NCI-H1105 (cell line): ENCODE measurements at places on chromosomes 5 and 9.

DNA sequence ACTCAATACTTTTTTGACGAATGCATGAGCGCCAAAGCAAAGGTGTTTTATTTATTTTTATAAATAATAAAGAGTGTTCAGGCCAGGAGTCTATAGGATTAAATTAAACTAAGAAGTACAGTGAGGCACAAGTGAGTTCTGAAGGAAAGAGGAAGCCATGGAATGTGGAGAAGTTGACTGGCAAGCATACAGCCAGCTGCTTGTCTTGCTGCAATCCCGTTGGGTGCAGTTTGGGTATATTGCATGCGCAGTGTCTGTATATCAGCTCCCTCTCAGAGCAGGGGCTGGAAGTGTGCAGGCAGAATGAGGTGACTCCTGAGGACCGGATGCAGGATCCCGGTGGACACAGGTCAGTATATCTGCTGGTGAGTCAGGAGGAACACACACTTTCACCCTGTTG is 315.6 kb downstream of the ZSWIM6 start:
- DNase-seq: no peak

DNA sequence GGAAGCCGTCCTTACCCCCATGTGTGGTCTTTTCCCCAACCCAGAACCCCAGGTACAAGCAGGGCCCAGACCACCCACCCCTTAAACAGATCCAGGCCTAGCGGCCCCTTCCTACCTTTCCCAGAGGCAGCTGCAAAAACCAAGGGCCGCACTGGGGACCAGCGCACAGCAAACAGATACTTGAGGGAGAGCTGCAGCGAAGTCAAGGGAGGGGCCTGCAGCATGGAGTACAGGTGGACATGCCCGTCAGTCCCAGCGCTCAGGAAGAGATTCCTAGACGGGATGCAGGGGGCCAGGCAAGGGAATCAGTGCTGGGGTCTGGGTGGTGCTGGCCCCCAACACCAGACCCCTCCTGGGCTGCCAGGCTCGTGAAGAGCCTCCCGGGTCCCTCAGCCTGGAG is 22.5 kb downstream of the DYNC2I2 start:
- DNase-seq: no peak

- no peak for DNase-seq
Measured at GRCh38 chr5:138054847-138055558, 22.1 kb upstream of the FAM13B start.

DNA sequence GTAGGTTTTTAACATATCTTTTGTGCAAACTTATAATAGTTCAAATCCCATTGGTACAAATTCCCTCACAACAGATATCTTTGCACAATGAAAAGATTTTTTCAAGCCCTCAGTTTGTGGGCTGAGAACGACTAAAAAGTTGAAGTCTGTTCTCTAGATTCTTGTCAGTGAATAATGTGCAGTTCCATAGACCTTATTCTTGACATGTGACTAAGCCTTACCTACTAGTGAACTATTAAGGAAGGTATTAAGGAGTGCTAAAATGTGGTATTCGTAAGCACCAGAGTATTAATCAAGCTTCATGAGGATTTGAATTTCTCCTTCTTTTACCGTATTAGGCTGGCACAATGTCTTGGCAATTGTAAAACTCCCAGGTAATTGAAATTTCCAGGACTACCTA is 205.6 kb upstream of the DMRTA1 start:
- no peak for DNase-seq

GRCh38 chr9:126723807-126724172 is 81.0 kb upstream of the ZBTB43 start:
- DNase-seq: no peak

DNA sequence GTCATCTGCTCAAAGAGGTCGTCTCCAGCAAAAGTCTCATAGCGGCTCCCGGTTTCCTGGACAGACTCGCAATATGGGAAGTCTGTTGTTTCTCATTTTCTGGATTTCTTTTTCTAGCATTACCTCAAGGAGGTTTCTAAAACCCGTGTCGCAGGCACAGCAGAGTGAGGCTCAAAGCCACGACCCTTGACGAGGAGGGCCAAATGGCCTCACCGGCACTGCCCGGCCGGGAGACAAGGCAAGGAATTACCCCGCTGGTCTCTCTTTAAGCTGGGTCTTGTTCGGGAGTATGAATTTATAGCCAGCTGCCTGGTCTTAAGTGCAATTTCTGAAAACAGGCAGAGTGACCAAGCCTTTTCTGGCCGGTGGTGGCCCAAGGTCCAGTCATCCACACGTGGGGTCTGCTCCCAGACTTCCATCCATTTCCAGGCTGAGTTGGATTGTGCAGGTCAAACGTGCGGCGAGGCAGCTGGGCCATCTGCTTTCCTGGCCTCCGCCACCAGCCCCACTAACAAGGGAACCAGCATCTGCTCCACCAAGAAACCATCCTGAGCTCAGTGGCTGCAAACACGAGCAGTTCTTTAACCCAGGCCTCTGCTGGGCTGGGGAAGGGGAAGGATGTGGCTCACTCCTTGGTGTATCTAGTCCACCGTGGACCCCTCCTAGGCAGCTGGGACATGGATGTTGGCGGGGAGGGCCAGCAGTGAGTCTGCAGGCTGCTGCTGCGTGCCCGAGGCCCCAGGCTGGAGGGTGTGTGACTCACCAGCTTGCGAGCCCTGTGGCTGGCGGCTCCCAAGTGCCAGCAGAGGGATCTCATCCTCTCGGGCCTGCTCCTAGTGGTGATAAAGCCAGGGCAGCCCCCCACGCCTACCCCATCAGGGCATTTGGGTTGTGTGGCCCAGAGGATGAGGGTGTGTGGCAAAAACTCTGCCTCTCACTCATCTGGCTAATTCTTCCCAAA is 55.6 kb upstream of the COL5A1 start:
- no peak for DNase-seq

- peak; percentile 23 for DNase-seq
Measured at GRCh38 chr5:69024241-69024651, 69.6 kb upstream of the SLC30A5 start.

- no peak for DNase-seq
Measured at GRCh38 chr5:180330270-180330648, 22.9 kb downstream of the GFPT2 start.

GRCh38 chr5:166788050-166788449 is 1503.4 kb upstream of the WWC1 start:
- no peak for DNase-seq

DNA sequence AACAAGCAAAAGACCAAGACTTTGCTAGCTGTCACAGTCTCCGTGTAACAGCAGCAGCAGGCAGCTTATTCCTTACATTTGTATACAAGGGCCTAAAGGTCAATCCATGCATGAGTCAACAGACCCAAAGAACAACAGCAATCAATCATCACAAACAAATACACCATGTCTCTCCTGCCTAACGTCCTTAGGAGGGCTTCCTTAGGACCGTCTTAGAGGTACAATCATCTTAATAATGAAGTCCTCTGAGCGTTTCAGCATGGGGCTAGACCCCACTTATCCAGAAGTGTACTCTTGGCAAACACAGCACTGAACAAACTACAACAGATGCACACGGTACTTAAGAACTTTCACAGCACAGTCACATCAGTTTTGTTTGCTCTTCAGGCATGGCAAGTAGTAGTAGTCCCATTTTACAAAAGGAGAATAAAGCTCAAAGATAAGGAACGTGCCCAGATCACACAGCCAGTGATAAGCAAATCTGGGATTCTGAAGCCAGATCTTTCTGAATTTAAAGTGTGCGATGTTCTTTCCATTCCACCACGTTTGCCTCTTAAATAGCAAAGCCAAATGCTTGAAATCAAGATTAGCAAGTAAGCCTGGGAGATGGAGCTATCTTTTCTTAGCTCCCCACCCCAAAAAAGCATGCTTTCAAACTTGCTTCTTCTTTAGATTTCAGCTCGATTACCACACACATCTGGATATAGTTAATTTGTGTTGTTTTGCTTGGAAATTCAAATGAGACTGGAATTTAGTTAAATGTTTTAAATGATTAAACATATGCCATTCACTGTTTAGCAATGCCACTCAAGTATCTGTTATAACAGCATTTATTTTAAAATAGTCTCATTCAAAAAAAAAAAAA is 24.2 kb downstream of the PSMB7 start:
- no peak for DNase-seq

GRCh38 chr9:26266146-26266793 is 588.0 kb upstream of the TUSC1 start:
- no peak for DNase-seq

- DNase-seq: no peak
Measured at GRCh38 chr5:93995126-93995621, 253.8 kb upstream of the POU5F2 start.

- DNase-seq: no peak
Measured at GRCh38 chr5:148776780-148777179, 49.6 kb upstream of the ADRB2 start.

DNA sequence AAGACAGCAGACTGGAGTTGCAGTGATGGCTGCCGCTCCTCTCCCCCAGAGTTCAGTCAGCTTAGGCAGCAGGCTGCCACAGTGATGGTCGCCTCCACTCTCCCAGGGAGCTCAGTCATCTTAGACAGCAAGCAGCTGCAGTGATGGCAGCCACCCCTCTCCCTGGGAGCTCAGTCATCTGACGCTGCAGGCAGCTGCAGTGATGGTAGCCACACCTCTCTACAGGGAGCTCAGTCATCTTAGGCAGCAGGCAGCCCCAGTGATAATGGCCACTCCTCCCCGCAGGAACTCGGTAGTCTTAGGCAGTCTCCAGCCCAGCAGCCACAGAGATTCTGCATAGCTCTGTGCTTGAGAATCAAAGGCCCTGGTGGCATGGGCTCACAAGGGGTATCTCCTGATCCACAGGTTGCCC is 582.7 kb downstream of the DTWD2 start:
- no peak for DNase-seq

GRCh38 chr5:96714951-96715451 is 52.8 kb downstream of the CAST start:
- DNase-seq: no peak

DNA sequence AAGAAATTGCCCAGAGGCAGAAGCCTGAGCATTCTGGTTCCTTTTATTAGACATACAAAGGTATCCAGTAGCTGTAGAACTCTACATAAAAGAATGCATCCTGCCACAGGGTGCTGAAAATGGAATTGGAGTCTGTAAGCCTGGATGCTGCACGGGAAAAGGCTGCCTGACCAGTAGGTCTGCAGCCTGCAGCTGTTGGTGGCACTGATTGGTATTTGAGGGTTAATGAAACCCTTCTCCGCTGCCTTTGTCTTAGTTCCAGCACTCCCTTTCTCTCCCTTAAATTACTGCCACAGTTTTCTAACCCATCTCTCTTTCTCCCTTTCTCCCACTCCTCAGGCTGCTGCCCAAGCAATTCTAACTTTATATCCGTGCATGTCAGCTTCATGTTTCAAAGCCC is 64.7 kb downstream of the BRINP1 start:
- no peak for DNase-seq

DNA sequence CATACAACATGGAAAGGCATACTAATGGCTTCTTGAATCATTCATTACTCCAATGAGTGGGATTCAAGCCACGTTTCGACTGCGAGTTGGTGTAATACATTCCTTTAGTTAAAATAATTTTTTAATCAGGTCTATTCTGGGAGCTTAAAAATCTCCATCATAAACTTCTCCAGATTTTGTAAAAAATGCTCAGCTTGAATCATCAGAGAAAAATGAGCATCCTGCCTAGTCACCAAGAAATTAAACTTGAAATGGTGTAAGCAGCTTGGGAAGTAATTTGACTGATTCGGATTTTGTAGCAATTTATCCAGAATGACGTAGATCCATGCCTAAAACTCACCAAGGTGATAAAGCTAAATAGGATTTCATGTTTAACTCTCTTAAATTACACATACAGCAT is 165.7 kb downstream of the SLCO4C1 start:
- no peak for DNase-seq

DNA sequence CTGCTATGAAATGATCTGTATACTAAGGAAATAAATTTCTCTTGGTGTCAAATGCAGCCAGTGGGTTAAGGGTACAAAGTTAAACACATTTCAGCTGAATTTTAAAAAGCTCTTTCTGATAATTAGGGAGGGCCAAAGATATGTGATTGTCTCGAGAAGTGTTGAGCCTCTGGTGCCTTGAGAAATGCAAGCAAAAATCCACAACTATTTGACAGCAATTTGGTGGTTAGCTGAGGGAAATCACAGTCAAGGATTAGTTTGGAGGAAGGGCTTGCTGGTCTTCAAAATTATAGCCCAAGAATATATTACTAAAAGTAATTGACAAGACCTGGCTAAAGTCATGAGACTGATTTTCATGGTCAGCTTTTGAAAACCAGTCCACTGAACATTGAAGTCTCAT is 255.7 kb upstream of the PPP1R2B start:
- DNase-seq: no peak

- no peak for DNase-seq
Measured at GRCh38 chr9:87543251-87543650, 45.6 kb downstream of the DAPK1 start.

DNA sequence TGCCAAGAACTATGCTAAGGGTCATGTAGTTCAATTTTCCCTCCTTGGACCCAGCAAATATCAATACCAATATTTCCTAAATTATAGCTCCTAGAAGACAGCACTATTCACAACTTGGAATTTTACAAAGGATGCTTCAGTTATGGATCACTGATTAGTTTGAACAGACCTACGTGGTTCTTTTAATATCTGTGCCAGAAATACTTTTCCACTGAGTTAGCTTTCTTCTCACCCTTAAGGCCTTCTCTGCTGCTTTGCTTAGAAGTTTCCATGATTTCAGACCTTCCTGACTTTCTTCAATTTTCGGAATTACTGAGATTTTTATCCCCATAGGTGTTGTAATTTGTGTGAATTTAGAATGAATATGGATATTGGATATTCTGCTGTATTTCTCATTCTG is 380.4 kb downstream of the PSAT1 start:
- DNase-seq: no peak

DNA sequence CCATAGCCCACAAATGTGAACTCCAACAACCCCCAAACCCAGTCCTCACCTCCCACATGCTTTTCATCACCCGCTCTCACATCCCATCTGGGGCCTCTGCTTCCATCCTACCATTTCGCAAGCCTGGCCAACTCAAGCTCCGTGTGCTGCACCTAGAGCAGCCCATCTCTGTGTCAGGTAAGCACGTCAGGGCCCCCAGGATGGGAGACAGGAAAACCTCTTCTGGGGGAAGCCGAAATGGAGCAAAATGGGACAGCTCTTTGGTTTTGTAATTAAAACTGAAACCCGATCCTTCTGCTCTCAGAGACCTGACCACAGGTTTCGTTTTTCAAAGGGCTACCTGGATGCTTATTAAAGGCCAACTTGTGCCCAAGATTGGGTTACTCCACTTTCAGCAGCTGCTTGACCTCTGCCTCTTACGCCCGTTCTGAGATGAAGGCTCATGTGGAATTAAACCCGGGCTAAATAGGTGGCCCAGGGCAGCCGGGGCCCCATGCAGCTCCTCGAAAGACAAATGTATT is 287.7 kb downstream of the SLIT3 start:
- DNase-seq: no peak
